ENCODE measurements at places on chromosomes 5 and 9.

GRCh38 chr9:4820168-4820567 is 27.4 kb downstream of the RCL1 start:
- DNase-seq: no peak

DNA sequence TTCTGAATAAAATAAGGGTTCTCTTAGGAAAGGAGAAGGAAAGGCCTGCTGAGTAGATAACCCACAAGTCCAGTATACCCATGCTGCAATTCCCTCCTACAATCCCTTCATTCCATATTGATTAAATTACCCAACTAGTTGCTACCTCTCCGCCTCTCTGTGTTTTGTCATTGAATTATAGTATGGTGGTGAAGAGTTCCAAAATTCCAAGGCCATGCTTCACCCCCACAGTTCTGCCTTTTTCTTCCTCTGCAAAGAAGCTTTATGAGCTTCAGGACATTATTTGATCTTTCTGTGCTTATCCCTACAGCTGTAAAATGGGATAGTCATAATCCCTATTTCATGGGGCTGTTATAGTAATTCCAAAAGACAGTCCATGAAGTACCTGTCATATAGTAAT is 215.6 kb downstream of the ACTL7B start:
- no peak for DNase-seq

DNA sequence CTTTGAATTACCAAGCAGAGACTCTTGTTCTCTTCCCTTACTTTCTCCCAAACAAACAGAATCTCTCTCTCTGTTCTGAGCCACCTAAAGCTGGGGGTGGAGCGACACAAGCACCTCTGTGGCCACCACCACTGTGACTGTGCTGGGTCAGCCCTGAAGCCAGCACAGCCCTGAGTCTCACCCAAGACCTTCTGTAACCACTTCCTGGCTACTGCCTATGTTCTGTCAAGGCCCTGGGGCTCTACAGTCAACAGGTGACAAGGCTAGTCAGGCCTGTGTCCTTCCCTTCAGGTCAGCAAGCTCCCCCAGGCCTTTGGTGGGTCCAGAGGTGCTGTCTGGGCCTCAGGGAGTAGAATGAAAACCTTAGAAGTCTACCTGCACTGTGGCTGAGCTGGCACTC is 26.1 kb upstream of the SLC28A3 start:
- no peak for DNase-seq

DNA sequence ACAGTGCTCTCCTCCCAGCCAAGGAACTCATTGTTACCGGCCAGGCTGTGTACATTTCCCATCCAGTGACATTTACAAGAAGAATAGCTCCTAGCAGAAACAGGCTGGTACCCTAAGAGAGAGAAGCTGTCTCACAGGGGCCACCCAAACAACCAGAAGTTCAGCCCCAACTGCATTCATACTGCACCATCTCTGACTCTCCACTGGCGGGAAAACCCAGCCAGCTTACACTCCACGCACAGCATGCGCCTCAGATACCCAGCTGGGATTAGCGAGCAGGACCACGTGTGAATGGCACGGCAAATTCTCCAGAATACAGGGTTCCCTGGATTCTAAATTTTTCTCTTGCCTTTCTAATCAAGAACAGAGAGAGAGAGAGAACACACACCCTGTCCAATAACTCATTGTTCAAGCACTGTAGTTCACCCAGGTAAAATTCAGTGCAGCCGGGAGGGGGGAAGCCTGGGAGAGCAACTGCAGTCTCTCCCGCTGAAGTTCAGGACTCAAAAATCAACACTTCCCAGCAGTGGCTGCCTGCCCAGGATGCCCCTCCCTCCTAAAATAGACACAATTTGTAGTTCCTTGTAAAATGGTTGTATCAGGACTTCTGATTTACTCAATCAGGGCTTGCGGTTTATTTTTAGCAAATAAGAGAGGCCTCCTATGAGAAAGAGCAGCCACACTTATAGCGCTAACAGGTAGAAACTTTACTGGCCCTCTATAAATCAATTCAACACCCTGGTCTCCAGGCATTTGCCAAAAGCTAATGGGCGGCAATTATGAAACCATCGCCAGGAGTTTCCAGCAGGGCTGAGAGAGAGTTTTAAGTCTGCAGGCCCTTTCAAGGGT is 2.2 kb downstream of the COL23A1 start:
- no peak for DNase-seq

DNA sequence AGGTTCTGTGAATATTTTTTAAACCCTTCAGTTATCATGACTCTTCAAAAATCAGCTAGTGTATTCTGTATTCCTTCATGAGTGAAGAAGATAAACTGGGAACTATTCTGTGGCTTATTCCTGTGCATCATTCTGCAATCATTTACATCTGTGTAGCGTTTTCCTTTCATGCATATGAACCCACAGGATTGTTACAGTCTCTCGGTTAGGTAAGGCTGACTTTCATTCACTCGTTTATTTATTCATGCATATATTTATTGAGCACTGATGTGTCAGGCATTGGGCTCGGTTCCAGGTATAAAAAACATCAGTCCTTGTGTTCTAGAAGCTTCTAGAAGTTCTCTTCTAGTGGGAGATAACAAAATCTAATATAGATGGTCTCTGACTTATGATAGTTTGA is 318.4 kb downstream of the MAN2A1 start:
- no peak for DNase-seq

DNA sequence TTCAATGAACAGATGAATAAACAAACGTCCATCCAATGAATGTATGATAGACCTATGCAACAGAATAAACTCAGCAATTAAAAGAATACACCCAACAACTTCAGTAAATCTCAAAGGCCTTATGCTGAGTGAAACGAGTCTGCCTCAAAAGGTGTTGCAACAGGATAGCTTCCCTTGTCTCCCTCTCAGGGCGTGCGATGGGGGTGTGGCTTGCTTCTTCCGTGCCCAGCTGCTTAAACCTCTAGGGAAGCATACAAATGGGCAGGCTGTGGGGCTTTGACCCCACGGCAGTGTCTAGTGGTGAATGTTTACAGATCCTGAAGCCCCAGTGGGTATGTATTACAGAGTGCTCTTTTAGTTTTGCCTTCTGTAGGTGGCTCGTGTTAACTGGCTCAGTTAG is 87.0 kb upstream of the CCL21 start:
- no peak for DNase-seq

- no peak for DNase-seq
Observed at GRCh38 chr9:128383791-128384190, 12.6 kb downstream of the URM1 start.

DNA sequence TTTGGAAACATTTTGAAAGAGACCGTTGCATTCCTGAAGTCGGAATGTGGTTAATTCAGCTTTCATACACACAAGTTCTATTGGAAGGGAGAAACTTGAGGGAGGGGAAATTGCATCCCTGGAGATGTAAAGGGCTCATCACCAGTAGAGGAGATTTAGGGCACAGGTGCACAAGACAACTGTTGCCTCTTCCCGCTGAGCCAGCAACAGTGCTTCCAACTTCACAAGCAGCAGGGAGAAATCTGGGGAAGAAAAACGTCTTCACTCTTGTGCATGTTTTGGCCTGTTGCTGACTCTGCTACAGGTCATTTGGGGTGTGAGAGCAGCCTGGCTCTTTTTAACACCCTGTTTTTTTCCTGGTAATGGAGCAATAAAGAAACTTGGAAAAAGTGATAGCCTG is 277.9 kb downstream of the GAS1 start:
- no peak for DNase-seq

DNA sequence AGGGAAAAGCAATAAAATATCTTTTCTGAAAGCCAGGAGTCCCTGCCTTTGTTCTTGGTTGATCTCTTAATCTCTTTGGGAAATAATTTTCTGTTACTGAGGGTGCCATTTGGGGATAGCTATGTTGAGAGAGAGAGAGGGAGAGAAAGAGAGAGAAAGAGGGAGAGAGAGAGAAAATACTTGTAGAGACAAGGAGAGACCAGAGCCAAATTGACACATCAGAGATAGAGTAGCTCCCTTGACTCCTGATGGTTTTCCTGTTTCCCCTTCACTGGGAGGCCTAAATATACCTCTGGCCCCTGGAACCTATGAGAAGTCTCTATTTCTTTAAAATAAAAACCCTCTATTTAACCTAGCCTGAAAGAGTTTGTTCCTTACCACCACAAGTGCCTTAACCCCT is 14.9 kb downstream of the CMYA5 start:
- no peak for DNase-seq

DNA sequence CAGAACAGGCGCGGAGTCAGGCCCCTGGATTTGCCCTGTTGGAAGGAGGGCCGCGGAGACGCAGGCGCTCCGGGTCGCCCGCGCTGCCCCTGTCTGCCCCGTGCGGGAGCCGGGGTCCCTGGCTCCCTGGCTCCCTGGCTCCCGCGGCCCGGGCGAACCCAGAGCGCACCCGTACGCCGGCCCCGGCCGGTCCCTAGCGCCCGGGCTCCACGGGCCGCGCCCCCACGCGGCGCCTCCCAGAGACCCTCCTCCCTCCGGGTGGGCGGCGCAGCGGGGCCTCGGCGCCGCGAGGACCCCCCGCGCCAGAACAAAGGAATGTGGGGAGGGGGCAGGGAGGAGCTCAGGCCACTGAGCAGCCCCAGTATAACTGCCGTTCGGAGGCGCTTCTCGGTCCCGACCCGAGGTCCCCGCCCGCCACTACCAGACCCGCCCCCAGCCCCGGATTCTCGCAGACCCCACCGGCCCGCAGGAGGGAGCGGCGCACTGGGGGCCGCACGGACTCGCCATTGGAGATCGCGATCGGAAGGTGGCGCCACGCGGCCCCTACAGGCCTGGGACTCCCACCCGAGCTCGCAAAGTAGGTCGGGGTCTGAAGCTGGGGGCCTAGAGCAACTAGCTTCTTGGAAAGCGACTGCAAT is 2.4 kb downstream of the NFIL3 start:
- no peak for DNase-seq

DNA sequence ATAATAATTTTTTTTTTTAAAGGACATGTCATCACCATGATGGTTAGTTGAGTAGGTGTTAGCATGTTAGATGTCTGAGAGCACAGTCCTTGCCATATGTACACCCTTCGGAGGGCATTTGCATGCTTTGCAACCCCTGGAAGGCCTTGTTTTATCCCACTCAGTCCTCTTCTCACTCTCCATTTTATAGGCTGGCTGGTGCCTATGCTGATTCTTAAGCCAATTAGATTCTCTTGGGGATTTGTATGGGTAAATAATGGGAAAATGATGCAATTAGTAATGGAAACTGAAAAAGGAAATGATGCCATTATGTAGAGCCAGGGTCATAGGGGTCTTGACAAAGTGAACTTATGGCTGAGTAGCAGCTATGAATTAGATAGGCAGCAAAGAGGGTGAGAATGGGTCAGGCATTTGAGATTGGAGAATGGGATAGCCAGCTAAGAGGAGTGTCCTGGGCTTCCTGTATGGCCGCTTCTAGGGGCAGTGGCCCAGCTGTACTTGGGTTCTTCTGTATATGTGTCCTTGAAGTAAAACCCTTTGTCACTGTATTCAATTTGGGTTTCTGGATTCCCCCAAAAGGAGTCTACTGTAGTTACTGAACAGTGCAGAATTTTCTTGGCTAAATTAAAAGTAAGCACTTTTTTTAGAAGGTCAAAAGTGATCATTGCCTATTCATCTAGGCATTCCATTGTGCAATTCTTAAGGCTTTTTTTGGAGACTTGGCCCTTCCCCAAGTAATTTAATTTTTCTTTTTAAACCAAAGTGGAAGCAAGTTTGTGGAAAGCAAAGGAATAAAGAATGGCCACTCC is 31.6 kb downstream of the LRRTM2 start:
- no peak for DNase-seq

GRCh38 chr9:93466416-93467061 is 13.2 kb upstream of the FAM120AOS start:
- DNase-seq: no peak

DNA sequence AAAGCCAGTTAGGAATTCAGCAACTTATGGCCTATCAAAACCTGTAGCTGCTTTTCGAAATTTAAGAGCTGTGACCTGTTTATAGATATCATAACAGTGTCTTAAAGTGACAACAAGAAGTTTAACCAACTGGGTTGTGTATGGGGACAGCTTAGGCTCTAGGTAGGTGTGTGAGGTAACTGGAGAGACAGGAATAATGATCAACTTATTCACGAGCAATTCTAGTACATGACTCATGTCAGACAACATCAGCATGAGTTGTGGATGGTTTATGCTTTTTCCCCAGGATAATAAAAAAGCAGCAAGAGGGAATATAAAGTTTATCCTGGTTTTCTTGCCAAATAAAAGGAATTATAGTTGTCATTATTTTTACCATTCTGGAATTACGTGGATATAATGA is 88.6 kb downstream of the GDNF start:
- DNase-seq: no peak

GRCh38 chr5:163585206-163585605 is 79.8 kb downstream of the MAT2B start:
- DNase-seq: no peak

DNA sequence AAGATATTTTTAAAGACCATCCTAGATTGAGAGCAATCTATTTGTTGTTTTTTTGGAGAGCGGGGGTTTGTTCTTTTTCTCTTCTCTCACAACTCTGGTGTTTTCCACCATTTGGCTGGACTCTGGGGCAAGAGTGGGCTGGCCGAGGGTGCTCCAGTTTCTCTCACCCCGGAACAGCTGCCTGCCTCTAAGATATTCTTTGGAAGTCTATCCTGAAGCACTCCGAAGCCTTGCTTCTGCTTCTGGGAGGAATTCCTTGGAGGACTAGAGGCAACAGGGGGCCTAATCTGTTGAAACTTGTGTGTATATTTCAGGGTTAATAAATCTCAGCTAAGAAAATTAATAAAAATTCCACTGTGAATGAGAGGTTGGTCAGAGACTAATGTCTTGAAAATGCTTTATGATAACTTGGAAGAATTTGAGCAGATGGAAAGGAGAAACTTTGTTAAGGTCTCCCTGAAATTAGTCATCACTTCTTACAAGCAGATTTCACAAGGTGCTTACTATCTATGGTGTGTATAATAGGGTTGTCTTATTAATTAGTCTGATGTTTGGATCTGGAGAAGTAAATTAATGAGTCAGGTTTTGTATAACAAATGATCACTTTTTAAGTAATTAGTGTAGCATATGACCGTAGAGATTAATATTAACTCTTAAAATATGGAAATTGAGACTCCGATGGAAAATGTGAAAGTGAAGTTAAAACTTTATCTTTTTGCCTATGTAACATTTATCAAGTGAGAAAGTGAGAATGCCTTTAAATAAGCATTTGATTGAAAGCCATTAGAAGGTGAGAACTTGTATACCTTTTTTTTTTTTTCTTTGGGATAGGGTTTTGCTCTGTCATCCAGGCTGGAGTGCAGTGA is 4.0 kb downstream of the MAN2A1 start:
- DNase-seq: no peak

GRCh38 chr5:146081556-146081955 is 23.8 kb downstream of the PLAC8L1 start:
- no peak for DNase-seq

- DNase-seq: no peak
Observed at GRCh38 chr9:124011460-124012301, at the start of gene LHX2. Gene LHX2 (plus strand): TSS chr9:124011768. CDS start chr9:124012349, 581 bp downstream.

- no peak for DNase-seq
Observed at GRCh38 chr5:80082731-80083100, 47.6 kb downstream of the THBS4 start.

DNA sequence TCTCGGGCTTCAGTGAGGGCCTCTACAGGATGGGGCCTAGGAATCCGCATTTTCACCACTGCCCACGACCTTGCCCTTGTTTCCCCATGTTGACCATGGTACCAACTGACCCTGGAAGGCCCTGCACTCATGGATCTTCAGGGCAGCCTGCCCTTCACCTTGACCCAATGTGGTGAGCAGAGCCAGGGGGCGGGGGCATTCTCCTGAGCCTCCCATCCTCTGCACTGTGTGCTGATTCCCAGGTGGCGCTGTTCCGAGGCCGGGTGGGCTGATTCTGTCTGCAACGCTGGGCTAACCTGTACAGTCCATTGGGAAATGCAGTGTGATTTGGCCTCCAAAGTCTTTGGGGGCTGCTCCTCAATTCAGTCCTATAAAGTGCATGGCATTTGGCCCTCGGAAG is 68.7 kb downstream of the SHB start:
- DNase-seq: no peak

GRCh38 chr5:82641331-82642003 is 363.3 kb upstream of the RPS23 start:
- no peak for DNase-seq
